ENCODE measurements at places on chromosomes 4 and X.

GRCh38 chr4:53943345-53944085 is 120.9 kb downstream of the CHIC2 start:
- peak; percentile 57 for DNase-seq

- DNase-seq = no peak
Observed at GRCh38 chr4:151031831-151032605, 16.9 kb upstream of the LRBA start.

DNA sequence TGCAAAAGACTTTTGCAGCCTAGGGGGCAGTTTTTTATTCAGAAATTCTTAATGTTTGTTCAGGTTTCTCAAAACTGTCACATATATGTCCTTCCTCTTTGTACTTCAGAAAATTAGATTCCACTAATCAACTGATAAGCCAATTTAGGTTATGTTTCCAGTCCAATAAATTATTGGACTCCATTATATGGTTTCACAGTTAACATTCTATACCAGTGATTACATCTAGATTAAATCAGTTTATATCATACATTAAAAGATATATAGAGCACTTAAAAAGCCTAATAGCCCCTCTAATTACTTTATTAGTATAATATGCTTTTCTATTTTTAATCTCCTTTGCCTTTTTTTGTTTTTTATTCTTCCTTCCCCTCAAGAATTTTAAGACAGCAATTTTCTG is 434.1 kb downstream of the INPP4B start:
- DNase-seq = no peak

- DNase-seq = no peak
Observed at GRCh38 chr4:40256329-40256728, 59.5 kb downstream of the RHOH start.

- DNase-seq = no peak
Observed at GRCh38 chr4:175054980-175055379, 136.8 kb downstream of the ADAM29 start.

DNA sequence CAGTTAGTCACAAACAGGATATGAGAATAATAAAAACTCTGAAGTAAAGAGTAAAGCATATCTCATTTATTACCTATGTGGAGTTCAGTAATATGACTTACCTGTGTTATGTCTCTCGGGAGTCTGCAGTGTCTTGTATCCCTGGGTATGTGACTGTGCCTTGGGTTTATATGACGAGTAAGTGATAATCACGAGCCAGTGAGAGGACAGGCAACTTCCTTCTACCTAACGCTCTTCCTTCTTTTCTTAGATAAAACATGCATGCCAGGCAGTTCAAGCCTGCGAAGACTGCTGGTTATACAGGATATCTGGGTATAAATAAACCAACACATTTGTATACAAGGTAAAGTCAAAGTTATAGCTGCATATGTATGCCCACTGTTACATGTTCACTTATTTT is at the start of gene HPGDS:
HPGDS (minus strand) TSS at position 143 of the 400 bp plus-strand sequence. CDS start 8,207 bp downstream, outside the sequence.
- no peak for DNase-seq

Data from AG09309 (cell line).